ENCODE measurements at places on chromosomes 13 and 19.

DNA sequence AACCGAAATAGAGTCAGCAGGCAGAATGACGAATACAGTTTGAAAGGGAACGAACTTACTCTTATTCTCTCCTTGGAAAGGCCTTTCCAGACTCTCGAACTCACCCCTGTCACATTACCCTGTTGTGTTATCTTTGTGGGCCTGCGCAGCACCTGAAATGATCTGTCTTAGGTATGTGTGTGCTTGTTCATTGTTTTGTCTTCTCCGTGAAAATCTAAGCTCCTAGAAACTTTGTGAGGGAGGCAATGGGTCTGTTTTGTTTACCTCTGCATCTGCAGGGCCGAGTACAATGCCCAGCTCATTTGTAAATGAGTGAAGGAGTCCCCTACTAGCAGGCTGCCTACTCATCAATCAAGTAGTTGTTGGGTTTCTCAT lies 19.6 kb downstream of the HMGB1 start:
- no peak for DNase-seq

DNA sequence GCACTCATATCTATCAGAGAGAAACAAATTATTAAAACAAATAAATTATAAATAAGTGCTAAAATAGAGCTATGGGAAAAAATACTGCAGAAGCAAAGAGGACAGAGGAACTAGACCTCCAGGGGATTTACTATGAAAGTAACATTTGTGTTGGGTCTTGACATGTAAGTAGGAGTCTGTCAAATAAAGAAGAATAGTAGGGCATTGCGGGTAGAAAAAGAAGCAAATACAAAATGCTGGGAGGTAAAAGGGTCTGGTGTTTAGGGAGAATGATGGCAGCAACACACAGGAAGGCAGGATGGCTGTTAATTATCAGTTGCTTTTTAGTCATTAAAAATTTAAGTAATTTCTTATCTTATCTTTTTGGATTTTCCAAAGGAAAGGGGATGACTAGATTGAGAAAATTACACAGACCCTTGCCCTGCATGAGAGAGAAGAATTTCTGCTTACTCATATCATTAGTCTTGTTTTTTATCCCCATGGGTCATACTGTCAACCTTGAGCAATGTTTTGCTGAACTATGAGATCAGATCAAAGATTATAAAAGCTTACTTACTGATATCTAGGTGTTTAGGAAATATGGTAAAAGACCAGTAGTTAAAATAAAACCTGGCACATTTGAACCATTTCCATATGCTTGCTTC lies 472.7 kb downstream of the DIAPH3 start:
- DNase-seq, result no peak

- no peak for DNase-seq
Observed at GRCh38 chr13:74229242-74229641, 95.0 kb upstream of the KLF12 start.

DNA sequence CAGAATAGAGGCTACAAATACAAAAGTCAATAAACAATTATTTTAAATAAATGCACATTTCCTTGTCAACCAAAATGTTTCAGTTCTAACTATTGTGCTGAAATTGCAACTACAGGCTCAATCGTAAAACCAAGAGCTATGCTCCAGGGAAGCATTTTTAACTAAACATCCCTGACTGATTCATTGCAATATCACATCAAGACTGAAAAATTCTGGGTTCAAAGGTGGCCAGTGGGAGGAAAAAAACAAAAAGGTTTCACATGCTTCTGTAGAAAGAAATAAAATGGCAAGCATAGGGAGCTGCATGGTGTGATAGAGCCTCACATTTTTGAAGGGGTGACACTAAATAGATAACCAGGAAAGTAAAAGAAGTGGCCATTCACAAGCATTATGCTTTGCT lies 862.8 kb downstream of the PCDH9 start:
- no peak for DNase-seq

DNA sequence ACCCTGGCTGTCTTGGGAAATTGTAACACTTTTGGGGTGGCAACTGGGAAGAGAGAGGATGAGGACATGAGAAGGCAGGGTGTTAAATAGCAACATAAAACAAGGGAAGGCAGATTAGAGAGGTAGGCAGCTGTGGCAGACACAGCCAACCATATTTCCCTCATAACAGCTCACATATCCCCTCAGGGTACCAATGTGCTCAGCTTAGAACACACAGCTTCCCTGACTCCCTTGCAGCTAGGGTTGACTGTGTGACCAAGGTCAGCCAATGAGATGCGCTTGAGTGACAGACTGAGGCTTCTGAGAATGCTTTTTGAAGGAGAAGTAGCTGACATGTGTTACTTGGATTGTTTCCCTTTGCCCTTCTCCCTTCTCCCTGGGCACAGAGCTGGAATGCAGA lies 28.8 kb upstream of the SPATA13 start:
- no peak for DNase-seq

DNA sequence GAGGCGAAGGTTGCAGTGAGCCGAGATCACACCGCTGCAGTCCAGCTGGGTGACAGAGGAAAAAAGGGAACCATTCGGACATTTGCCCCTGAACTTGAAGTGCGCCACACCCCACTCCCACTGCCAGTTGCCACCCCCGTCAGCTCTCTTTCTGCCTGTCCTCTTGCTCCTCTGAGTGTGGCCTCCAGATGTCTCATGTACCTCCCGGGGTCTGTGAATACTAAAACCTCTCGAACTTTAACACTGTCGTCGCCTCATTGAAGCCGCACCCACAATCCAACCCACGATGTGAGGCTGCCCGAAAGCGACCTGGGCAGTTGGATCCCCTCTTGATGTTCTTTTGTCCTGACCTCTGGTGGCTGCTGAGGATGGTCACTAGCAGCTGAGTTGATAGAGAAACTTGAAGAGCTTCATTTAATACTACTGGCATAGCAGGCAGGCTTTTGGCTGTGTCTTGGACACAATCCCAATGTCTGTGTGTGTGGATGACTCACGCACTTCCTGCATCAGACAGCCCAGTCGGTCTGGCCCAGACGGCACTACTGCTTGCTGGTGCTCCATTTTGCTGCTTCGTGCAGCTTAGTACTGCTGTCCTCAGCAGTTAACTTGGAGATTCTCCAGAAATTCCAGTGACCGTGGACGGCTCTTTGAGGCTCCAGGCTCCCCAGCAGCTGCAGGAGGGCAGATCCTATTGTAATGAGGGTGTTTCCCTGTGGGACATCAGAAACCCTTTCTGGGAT lies 4.2 kb downstream of the FPR3 start:
- DNase-seq, result no peak

DNA sequence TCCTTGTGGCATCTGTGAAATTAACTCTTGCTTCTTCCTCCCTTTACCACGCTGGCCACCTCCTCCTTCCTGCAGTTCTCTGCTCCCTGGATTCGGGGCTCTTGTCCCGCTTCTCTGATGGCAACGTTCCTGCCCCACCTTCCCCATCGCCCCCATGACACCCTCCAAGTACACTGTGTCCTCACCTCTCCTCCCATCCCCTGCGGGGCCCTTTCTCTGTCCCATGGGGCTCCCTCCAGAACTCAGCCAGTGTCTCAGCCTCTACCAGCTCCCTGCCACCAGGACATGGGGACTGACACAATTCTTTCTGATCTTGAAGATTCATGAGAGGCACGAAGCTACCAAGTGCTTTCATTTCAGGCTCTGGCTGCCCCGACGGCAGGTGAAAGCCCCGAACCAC lies 9.1 kb downstream of the CARS2 start:
- no peak for DNase-seq

DNA sequence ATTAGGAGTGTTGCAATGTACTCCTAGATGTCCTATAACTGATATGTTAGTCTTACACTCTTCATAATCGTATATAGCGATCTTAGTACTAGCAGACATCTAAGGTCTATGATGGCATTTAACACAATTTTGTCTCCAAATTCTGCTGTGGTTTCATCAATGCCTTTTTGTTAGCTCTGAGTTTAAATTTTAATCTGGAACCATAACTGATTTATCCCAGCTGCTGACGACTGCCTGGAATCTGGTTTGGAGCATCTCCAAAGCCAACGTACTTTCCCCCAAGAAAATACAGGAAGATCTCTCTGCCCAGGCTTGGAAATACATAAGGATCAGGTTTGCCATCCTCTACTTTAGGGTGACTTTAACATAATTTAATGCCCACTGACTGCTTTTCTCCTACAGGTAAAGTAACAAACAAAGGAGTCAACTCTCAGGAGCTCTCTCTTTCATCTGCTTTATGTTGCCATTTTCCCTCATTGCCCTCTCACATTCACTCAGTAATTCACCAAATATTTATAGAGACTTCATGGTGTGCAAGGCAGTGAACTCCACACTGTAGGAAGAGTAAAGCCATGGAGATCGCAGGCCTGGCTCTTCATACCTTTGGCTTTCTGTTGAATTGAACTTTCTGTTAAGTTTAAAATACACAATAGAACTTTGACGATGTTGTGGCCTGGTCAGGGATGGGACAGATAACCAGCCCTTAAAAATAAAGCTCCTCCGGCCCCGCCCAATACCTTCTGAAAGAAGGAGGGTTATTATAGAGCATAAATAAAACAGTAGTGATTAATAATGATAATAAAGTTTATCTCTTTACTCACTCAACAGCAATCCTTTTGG lies 23.3 kb upstream of the SPART start:
- no peak for DNase-seq

GRCh38 chr19:42075364-42075615 lies 676 bp upstream of the ZNF574 start:
- DNase-seq, result no peak

- no peak for DNase-seq
Observed at GRCh38 chr19:33052352-33052972, 12.2 kb downstream of the RHPN2 start.

- DNase-seq, result no peak
Observed at GRCh38 chr13:44373247-44373600, 400 bp upstream of the SERP2 start.

- DNase-seq, result no peak
Observed at GRCh38 chr19:39223703-39224279, 19.7 kb upstream of the SYCN start.

GRCh38 chr19:47095476-47096099 lies 18.0 kb downstream of the ZC3H4 start:
- DNase-seq, result no peak

GRCh38 chr13:111139873-111140561 lies 24.9 kb downstream of the ARHGEF7 start:
- no peak for DNase-seq

DNA sequence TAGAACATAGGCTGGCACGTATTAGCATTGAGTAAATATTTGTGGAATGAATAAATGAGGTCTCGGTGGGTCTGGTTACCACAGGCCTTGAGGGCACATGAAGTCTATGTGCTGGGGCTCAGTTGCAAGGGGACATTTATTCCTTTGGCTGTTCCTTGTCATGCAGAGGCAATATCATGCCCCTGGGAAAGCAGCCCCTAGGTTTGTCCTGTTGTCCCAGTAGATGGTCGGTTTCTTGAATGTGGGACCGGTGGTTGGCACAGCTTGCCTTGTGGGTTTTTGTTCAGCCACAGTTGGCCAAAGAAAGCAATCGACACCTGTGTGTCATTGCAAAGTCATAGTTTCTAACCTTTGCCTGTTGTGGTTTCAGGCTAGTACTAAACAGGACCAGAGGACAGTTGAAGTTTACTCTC lies 24.7 kb upstream of the GPR183 start:
- no peak for DNase-seq

GRCh38 chr19:15212711-15213110 lies 11.9 kb upstream of the NOTCH3 start:
- no peak for DNase-seq

DNA sequence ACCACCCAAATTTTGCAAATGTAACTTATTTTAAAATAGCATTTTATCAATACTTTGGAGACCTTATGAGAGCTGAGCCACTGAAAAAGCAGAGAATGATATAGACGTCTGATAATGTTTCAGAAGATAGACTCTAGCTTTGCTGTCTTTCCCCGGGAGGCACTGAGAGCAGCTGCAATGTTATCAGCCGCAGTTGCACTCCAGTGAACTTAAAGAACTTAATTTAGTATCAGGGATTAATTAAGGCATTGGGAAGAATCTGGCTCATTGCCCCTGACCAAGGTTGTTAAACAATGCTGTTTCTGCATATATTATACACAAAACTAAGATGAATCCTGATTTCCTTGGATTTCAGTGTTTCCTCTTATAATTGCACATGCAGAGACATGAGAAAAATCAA lies 75.7 kb upstream of the SGCG start:
- DNase-seq, result no peak

GRCh38 chr19:48953141-48953540 lies 1.5 kb upstream of the BAX start:
- no peak for DNase-seq

- DNase-seq, result no peak
Observed at GRCh38 chr19:38715555-38715954, 28.7 kb downstream of the CAPN12 start.

GRCh38 chr13:58865286-58865685 lies 1233.7 kb downstream of the PCDH17 start:
- DNase-seq, result no peak

DNA sequence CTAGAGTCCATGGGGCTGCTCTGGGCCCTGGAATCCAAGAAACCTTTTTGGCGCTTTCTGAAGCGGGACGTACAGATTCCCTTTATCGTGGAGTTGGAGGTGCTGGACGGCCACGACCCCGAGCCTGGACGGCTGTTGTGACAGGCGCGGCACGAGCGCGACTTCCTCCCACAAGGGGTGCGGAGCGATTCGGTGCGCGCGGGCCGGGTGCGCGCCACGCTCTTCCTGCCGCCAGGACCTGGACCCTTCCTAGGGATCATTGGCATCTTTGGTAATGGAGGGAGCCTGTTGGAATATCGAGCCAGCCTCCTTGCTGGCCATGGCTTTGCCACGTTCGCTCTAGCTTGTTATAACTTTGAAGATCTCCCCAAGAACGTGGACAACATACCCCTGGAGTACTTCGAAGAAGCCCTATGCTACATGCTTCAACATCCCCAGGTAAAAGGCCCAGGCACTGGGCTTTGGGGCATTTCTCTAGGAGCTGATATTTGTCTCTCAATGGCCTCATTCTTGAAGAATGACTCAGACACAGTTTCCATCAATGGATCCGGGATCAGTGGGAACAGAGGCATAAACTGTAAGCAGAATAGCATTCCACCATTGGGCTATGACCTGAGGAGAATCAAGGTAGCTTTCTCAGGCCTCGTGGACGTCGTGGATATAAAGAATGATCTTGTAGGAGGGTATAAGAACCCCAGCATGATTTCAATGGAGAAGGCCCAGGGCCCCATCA lies 3.5 kb upstream of the ZFP82 start:
- no peak for DNase-seq

- DNase-seq, result no peak
Observed at GRCh38 chr19:28134311-28134710, 1078.6 kb downstream of the UQCRFS1 start.

DNA sequence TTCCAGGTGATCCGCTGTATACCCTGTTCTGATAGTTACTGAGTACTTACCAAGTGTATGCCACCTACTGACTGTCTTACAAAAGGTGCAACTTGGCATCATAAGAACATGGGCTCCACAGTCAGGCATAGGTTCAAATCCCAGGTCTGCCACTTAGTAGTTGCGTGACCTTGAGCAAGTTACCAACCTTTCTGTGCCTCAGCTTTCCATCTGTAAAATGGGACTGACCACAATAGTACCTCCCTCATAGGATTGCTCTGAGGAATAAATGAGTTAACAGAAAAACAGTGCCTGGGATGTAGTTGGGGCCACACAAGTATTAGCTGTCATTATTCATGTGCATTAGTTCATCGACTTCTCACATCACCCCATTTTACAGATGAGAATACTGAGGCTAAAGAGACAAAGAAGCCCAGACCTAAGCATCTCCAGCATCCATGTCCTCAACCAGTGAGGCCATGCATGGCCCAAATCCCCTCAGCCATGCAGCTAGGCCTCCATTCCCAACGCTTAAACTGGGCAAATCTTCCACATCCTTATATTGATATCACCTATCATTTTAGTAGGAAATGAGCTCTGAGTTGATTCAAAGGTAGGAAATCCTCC lies 51.3 kb upstream of the UBE2L5 start:
- no peak for DNase-seq

Data from CD8-positive, alpha-beta memory T cell (primary cell).